NCI-H446 (cell line): ENCODE measurements at places on chromosomes 5 and 9.

DNA sequence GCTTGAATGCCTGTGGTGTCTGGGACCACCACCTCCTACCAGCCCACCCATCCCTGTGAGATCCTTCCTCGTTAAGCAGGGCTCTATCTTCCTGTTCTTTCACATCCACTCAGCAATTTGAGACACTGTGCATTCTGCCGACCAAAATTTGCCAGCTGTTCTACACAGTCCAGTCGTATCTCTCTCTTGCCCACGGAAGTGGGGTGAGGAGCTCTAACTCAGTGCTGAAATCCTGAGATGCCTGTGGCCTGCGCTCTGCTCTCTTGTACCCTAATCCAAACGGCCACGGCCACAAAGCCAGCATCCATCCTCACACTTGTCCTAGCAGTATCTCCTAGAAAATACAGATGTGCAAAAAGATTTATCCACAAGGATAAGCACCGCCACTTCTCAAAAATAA, 97.9 kb downstream of the MVB12B start:
- no peak for DNase-seq

- DNase-seq = peak; percentile 45
Measured at GRCh38 chr9:35906923-35907699, 1.1 kb downstream of the HRCT1 start.

DNA sequence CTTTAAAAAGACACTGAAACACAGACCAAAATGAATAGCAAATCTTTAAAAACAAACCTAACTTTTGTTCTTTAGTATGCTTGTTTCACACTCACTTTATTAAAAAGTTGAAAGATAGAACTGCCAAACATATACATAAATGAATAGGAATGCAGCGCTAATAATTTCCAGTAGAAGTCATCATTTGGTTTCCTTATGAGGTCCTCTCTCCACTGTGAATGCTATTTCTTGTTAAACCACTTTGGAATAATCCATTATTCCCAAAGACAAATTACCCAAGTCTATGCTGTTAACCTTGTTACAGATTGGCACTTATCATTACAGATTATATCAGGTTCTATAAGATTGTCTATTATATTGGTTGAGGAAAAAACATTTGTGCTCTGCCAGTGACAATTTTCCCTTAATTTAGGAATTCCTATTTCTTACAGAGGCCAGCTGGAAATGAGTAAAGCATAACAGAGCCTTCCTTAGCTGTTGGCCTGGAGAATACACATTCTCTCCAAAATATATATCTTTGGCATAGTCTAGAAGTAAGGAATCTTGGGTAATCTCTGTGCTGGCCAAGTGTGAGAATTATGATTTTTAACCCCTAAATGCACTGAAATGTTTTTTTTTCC, 29.3 kb upstream of the MINAR2 start:
- DNase-seq = peak; percentile 37

GRCh38 chr5:80037366-80037765, 2.2 kb downstream of the THBS4 start:
- no peak for DNase-seq

GRCh38 chr5:53890490-53890889, 330.1 kb downstream of the NDUFS4 start:
- DNase-seq = no peak

DNA sequence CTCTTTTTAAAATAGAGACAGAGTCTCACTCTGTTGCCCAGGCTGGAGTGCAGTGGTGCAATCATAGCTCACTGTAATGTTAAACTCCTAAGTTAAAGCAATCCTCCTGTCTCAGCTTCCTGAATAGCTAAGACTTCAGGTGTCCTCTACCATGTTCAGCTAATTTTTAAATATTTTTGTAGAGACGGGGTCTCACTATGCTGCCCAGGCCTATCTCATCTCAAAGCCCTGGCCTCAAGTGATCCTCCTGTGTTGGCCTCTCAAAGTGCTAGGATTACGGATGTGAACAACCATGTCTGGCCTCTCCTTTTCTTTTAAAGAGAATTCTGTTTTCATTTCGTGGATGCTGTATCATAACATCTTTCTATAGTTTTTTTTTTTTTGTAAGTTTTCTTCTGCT, 11.7 kb downstream of the STX17 start:
- no peak for DNase-seq

GRCh38 chr9:131539223-131539923, 6.0 kb upstream of the PRRT1B start:
- DNase-seq = no peak
